SK-N-DZ (cell line): ENCODE measurements at places on chromosomes 3 and 15.

- no peak for DNase-seq
Measured at GRCh38 chr3:114674036-114674435, 380.2 kb downstream of the TIGIT start.

DNA sequence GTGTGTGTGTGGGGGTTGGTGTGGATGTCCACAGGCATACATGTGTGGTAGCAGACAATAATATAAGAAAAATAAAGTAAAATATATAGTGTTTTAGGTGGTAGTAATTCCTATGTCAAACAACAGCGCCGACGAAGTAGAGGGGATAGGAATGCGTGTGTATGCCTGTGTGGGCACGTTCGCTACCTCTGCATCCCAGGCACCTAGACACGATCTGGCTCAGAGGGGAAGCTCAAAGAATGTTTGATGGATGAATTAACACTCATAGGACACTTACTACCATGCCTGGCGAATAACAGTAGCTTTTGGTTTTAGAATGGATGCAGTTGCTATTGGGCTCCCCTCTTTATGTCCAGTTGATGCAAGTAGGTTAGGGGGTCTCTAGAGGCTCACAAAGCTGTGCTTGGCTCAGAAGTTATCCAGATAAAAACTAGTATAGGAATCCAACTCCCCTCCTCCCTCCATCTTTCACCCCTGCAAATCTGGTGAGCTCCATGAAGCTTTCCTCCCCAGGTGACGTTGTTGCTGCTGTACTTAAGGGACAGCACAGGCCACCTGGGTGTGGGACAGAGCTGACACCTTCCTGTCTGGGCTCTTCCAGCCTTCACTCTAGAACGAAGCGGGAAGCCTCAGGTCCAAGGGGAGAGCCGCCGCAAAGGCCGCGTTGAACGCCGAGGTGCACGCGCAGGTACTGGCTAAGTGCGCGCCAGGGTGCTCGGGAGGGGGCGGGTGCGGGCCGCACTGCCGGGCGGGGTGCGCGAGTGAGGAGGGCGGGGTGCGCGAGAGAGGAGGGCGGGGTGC is 192.6 kb upstream of the LYSMD4 start:
- peak; percentile 35 for DNase-seq

DNA sequence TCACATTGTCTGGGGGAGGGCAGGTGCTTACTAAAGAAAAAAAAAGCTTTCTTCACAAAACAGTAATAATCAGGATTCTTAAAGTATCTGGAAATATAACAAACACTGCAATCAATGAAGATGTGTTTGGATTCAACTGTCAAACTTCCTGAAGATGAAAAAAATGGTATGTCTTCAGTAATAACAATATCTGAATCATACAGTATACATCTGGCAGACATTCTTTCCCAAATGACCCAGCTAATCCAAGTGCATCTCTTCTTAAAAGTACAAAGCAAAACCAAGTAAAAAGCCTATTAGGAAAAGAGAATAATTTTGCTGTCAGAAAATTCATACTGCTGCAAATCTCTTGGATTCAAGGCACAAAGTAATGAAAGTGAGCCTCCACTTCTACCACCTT is 145.0 kb upstream of the MCTP2 start:
- DNase-seq: no peak

GRCh38 chr15:44500555-44500954 is 36.4 kb upstream of the EIF3J start:
- DNase-seq: no peak

- no peak for DNase-seq
Measured at GRCh38 chr3:107999215-107999775, 91.5 kb downstream of the CD47 start.
